ENCODE measurements at places on chromosomes 12 and 14.

GRCh38 chr12:54475537-54475936 is 2.1 kb upstream of the GTSF1 start:
- no peak for DNase-seq

DNA sequence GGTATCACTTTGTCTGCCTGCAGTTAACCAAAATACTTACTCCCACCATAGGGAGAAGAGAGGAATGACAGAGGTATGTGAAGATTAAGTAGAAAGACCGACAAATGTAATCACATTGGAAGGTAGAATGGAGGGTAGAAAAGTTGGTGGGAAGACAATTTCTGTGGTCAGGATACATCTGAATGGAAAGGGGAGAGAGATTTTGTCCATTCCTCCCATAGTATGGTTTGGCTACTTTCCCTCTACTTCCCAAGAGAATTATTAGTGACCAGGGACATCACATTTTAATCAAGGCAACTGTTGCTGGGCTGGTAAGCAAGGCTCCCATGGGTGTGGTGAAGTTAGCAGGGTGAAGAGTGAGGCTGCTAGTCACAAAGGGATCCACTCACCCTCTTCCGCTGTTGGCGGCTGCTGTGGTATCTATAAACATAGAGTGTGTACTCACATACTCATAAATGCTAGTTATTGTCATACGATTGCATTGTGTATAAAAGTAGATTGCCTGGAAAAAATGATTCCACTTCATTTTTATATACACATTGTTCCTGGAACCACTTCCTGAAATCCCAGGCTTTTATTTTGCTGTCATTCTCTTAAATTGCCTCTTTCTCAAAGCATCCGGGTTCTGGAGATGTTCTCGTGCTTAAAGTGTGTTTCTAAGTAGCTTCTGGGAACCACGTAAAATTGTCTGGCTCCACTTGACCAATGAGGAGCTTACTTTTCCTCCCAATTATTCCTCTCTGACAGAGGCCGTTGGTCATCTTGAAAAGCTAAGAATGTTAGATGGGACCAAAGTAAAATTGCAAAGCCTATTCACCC is 413.1 kb downstream of the ZFP36L1 start:
- no peak for DNase-seq

DNA sequence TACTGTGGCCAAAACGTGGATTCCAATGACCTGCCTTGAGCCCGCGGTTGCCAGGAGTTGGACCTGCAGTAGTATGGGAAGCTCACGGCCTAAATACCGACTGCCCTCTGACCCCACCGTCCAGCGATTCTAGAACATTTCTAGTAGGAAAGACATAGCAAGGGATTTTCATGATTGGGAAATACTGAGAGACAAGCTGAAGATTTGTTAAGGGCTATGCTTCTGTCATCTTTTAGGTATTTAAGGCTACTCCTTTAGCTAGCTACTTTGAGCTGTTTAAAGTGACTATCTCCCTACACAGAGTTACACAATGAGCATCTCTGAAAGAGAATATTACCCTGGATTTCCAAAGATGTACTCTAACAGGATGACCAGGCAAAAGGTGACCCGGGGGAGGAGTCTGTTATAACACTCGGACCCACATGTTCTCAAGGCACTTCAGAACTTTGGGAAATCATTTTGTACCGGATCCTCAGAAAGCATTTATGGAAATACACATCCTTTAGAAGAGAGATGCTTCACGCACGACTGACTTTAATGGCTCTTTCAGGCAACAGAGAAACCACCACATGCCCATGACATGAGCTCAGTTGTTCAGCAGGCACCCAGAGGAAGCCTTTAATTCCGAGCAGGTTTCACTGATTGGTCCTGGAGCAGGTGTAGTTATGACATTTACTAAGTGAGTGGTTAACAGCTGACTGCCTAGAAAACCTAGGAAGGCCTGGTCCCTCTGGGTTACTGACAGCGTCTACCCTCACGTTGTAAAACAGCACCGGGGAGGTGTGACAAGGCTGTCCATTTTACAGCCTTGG is 4.2 kb downstream of the BAG5 start:
- no peak for DNase-seq

- DNase-seq, result no peak
Observed at GRCh38 chr12:15562263-15562662, 226.9 kb downstream of the EPS8 start.

GRCh38 chr12:19749906-19750574 is 310.7 kb downstream of the AEBP2 start:
- DNase-seq, result no peak

DNA sequence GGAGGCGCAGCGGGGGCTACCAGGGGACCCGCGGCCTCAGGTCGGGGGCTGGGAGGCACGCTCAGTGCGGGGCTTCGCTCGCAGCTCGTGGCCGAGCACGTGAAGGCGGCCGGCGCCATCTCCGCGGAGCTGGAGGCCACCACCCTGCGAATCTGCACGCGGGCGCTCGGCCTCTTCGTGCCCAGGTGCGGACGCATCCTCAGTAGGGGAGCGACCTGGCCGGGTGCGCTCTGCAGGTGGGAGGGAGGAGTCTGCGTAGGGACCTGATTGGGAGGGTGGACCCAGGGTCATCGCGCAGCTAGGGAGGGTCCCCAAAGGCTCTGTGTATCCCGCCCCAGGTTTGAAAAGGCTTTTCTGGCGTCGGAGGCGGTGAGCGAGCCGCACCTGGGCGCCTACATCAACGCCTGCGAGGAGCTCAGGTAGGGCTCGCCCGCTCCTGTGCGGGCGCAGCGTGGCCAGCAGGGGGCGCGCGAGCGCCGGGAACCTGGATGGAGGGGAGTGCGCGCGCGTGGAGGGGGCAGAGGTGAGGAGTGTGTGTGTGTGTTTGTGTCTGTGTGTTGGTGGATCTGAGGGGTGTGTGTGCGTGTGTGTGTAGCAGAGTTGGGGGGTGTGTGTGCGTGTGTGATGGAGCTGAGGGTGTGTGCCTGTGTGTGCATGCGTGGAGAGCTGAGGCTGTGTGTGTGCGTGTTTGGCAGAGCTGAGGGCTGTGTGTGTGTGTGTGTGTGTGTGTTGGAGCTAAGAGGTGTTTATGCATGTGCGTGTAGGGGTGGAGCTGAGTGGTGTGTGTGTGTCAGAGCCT is 10.3 kb downstream of the EXOC3L4 start:
- no peak for DNase-seq

DNA sequence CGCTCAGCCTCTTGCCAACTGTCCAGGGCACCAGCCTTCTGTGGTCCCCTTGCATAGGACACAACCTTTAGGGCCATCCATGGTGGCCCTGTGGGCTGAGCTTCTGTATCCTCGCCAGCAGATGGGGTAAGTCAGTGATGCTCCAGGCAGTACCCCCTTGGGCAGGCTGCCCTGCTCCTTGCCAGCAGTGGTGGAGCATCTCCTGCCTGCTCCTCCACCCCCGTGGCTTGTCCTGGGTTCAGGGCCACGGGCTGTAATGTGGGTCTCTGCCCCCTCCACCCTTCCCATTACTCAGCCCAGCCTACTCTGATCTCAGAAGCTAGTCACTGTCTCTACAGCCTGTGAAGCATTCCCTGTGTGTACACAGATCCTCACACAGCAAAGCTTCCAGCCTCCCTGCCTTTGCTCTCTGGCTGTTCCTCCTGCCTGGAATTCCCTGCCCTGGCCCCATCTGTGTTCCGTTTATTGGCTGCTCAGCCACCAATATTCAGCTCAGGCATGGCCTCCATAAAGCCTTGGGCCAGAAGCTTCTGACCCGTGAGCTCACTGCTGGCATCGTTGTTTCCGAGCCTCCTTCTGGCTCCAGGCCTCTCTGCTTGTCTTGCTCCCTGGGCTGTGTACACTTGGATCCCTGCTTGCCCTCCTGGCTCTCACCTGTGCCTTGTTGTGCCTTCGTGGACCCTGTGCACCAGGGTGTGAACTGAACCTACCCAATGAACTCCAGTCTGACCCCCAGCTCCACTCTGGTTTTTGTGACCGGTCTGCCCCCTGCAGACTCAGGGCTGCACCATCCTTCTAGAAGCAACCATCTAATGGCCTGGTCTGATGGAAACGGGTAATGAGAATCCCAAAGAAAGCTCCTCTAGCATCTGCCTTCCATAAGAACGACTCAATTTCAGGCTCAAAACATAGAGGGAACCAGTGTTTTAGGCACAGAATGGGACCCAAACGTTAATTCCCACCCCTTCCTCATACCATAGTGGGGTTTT is 177.0 kb upstream of the PRMT8 start:
- no peak for DNase-seq

All from NCI-H1048 (cell line).